NCI-H2081 treated with DMSO at 0.1 percent for 48 hours (cell line): ENCODE measurements at places on chromosomes 1 and 21.

- no peak for DNase-seq
Observed at GRCh38 chr1:237736372-237737029, 154.2 kb downstream of the ZP4 start.

GRCh38 chr1:32539584-32540571 lies 651 bp downstream of the ZBTB8A start:
- no peak for DNase-seq

DNA sequence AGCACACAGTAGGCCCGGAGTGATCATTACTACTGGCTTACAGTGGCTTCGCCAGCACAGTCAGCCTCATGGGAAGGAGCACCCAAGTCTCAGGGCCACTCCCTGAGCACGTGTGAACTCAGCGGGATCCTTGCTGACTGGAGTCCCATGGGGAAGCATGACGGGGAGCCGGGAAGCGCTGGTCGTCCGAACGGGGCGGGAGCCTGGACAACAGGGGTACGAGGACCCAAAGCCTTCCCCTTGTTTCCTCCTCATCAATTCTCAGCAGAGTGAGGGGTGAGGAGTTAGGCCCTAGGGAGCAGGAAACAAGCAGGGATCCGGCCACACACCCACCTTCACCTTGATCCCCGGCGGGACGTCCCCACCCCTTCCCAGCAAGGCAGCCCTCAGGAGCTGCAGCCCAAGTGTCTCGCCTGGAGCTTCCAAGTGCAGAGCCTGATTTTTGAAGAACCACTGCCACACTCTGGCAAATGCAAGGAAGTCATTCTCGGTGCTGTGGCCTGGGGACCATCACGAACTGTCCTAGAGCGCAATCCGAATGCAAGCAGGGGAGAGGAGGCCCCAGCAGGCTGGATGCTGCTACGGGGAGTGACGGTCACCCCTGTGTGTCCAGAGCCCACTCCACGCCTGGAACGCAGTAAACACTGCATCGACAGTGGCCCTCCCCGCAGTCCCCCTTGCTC lies 35.5 kb downstream of the TOMM20 start:
- DNase-seq: no peak

DNA sequence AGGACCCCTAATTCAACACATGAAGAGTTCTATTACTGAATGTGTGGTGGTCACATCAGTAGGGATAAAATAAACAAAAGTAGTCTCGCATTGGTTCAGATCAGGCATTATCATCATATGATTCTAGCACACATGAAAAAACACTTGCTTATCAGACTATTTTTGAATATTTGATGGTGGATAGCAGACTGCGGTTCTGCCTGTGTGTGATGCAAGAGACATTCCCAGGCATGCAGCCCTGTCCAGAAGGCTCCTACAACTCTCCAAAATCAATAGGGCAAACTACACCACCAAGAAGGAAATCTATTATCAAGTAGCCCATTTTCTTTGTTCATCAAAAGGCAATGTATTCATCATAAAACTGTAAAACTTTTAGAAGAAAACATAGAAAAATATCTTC lies 304.7 kb downstream of the DUSP10 start:
- no peak for DNase-seq

- no peak for DNase-seq
Observed at GRCh38 chr21:25995278-25995677, 175.3 kb downstream of the APP start.

GRCh38 chr1:76079475-76080227 lies 5.1 kb downstream of the ST6GALNAC3 start:
- DNase-seq: no peak

- DNase-seq: no peak
Observed at GRCh38 chr21:24197132-24197643, 1410.1 kb downstream of the MRPL39 start.

DNA sequence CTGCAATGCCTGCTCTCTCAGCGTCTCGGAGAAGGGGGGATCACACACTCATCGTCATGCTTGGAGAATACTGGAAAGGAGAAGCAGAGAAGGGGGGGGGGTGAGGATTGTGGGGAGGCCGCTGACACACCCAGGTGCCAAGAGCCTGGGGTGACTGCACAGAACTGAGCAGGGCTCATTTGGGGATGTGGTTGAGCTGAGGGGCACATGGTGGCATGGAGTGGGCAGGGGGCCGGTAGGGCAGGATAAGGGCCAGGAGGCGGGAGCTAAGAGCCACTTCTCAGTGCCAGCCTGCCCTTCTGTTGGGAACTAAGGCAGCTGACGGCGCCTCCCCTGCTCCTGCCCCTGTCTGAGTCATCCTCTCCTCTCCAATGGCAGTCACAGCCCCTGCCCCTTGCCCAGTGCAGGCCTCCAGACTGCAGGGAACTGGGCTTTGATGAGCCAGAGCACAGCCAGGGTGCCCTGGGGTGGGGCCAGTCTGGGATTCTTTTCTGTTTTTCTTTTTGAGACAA lies 27.2 kb downstream of the MRPL37 start:
- DNase-seq: no peak

- no peak for DNase-seq
Observed at GRCh38 chr1:14954210-14954609, 199.3 kb upstream of the TMEM51 start.

- no peak for DNase-seq
Observed at GRCh38 chr1:21289700-21290545, at the start of gene ECE1. ECE1 (minus strand) TSS chr1:21290463; CDS start chr1:21290414, 49 bp downstream.

DNA sequence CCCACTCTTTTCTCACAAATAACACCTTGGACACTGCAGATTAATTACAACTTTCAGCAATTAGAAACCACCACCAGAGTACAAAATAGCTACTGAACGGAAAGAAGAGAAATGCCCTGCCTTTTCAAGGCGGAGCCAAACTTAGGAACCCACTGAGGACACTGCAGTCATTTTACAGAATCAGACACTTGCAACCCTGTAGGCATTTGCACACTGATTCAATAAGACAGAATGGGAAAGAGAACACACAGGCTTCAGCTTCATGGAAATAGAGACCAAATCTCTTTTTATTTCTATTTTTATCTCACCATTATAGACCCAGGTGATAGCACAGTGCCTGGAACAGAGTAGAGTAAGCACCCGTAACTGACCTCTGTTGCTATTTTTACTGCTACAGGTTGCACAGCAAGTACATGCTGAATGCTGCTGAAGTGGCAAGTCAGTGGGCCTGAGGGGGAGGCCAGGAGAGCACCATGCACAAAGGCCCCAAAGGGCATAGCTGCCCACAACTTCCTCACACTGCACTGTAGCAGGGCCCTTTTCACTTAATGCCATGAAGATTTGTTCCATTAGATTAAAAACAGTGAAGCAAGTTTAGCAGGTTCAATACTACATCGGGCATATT lies 50.7 kb upstream of the EDARADD start:
- DNase-seq: no peak

DNA sequence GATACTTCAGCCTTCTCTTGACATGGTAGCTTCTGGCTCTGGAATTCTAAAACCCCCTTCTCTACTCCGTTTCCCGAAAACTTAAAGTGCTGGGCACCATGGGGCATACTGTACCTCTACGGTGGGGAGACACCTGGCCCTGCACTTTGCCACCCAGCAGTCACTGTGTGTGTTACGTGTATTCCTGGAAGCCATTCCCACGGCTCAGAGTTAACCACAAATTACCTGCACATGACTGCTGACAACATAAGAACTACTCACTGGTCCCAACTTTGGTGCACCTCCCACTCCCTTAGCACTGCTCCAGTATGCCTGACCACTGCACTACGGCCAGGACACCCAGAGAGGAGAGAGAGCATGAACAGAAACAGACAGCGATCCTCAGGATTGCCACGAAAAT lies 29.4 kb upstream of the TMPRSS2 start:
- DNase-seq: no peak

DNA sequence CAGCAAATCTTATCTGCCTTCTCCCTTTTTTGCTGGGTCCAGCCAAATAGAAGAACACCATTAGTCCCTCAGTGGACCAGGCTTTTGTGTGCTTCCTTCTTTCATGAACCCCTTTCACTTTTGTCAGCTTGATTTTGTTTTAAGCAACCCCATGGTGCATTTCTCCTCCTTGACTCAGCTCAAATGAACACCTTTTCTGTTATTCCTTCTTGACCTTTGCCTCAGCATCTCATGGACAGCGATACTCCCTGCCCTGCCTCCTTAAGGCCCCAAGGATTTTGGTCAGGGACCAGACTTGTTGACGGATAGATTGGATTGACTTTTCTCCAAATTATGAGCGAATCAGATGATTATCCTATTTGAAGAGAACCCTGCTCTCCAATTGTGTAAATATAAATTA lies 356.6 kb upstream of the USP24 start:
- DNase-seq: no peak

DNA sequence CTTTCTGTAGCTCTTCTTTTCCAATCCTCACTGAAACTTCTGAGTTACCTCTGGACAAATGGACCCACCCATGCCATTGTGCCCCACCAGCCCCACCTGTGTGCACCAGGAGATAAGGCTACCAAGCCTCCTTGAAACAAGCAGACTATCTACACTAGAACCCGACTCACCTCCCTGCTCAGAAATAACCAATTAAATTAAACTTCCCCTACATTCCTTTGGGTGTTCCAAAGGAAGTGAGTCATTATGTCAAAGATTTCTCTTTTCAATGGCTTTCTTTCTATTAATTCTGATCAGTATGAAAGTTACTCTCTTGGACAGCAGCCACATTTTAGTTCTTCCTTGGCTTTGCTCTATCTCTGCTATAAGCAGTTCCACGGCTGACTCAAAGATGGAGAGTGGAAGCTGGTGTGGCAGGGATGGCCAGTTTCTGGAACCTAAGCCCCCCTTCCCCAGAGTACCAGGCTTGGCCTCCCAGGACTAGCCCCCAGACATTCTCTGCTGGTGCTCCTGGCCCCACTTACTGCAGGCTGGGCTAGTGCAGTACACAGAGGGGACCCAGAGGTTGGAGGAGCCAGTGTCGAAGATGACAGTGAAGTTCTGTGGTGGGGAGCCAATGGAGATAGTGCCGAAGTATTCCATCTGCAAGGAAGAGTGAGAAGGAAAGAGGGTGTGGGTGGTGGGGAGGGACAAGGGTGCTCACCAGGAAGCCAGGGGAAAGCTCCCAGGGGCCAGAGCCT lies 1.9 kb downstream of the CTSE start:
- no peak for DNase-seq

- DNase-seq: no peak
Observed at GRCh38 chr1:88891951-88892340, 579 bp upstream of the GTF2B start.

- DNase-seq: peak; percentile 50
Observed at GRCh38 chr1:80217377-80217986, 1211.0 kb upstream of the ADGRL4 start.

DNA sequence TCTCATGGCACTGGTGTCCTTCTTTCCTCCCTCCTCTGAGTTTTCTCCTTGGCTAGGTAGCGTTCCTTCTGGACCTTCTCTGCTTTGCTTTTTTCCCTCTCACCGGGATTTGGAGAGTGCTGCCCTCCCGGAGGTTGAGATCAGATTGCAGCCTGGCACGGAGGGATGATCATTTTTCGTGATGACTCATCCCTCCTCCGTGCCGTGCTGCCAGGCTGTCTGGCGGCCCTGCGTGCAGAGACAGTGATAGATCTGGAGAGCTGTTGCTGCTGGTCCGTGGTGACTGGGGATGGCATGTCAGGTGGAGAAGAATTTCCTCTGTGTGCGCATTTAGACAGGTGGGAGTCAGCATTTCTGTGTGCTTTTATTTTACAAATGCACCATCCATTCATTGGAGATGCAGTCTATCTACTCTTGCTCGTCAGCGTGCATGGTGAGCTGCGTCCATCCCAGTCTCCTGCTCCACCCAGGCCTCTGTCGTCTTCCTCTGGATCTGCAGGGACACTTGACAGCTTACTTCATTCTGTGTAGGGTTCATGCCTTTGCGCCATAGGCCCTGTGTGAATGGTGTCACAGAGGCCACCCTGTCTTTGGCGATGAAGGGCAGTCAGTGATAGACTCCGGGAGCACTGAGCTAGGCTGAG lies 104.4 kb downstream of the PCBP3 start:
- DNase-seq: peak; percentile 2

- no peak for DNase-seq
Observed at GRCh38 chr1:145827966-145828365, 4.0 kb downstream of the POLR3C start.

- no peak for DNase-seq
Observed at GRCh38 chr1:204191456-204191855, 4.8 kb downstream of the KISS1 start.
